ENCODE measurements at places on chromosomes 12 and 14.

- no peak for DNase-seq
Observed at GRCh38 chr12:93127582-93128331, 198.7 kb upstream of the EEA1 start.

DNA sequence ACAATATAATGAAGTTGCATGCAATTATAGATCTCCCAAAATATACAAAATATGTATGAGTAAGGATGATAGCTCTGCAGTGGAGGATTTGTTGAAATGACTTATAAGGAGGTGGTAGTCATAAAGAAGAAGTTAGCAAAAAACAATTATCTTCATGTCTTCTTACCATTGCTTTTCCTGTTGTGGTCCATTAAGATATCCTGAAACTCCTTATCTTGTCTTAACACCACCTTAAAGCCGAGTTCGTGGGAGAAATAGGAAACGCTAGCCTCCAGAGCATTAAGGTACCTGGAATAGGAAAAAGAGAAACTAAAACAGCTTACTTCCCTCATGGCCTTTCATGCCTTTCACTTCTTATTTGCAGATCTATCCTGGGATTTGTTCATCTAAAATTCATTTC lies 15.2 kb downstream of the GUCY2C start:
- DNase-seq: no peak

DNA sequence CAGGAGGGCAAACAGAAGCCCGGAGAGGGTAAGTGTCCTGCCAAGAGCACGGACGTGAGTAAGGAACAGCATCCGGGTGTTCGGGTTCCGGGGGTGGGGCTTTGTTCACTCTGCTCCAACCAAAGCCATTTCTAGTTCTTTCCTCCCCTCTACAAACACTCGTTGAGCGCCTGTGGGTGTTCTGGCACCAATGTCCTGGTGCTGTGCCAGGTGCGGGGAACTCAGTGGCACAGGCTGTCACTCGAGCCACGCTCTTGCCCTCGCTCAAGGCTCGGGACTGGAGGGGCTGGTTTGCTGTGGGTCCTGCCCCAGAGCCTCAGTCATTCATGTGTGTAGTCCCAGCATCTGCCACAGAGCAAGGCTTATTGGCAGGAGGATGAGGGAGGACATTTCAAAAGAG lies 157.5 kb downstream of the CALM1 start:
- no peak for DNase-seq

DNA sequence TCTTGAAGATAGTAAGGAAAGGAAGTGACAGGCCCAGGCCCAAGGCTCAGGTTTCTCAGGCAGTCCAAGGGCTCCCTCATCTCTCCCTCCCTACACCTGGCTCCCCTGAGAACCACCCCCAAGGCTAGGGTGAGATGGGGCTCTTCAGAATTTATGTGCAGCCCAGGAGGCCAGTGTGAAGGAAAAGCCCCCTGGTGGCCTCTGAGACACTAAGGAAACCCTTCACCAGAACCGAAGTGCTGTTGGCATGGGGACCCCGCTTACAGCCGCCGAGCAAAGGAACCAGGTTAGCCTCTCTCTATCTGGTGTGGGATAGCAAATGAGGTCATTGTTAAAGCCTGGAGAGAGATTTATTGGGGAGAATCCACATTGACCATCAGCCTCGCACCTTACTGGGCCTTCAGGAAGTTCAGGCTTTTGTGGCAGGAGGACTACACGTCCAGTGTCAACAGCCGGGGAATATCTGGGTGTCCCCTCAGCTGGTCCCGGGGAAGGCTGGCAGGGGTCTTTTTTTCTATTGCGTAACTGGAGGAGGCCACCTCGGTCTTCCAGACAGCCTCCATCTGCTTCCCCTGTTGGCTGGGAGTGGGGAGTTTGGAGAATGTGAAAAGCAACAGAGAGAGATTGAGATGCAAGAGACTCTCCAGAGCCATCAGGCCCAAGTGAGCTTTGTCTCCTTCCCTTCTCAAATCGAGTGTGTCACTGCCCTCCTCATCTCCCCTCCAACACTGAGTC lies 18.1 kb downstream of the FAM186B start:
- no peak for DNase-seq

GRCh38 chr12:10392394-10392930 lies 2.6 kb upstream of the KLRK1 start:
- DNase-seq: no peak

DNA sequence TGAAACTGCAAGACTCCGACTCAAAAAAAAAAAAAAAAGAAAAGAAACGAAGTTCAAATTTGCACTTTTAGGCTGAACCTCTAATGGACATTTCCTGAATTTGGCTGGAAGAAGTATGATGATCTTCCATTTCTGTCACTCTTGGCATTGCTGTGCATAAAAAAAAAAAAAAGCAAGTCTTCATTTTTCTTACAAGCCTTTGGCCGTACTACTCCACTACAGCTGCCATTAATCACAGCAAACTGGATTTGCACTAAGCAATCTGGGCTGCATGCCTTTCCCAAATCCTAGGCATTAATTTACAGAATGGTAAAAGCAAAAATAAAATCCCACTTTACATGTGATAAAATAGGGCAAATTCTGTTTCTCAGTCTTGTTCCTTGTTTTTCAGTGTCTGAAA lies 7.1 kb downstream of the CSRP2 start:
- no peak for DNase-seq

DNA sequence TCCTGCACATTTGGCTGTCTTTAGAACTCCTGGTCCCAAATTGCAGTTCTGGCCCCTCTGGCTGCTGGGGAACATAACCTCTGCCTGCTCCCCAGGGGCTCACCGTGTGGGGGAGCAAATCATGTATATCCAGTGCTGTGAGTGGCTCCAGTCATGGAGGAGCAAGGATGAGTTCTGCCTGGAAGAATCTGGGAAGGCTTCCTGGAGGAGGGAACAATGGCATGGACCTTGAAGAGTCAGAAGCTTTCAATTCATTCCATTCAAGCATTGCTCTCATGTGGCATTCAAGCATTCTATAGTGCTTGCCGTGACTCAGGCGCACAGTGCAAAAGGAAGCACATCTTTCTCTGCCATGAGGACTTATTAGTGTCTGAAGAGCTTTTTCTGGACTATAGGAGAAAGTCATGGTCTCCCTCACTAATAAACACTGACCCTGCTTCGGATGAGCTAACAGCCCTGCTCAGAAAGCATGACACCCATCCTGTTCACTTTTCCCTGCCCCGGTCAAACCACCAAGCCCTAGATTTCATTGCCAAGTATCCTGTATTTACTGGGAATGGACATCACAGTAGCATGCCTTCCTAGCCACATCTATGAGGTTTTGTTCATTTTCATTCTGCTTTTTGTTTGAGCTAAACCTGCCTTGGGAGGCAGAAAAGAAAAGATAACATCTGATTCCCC lies 3.5 kb downstream of the IFI27 start:
- no peak for DNase-seq

DNA sequence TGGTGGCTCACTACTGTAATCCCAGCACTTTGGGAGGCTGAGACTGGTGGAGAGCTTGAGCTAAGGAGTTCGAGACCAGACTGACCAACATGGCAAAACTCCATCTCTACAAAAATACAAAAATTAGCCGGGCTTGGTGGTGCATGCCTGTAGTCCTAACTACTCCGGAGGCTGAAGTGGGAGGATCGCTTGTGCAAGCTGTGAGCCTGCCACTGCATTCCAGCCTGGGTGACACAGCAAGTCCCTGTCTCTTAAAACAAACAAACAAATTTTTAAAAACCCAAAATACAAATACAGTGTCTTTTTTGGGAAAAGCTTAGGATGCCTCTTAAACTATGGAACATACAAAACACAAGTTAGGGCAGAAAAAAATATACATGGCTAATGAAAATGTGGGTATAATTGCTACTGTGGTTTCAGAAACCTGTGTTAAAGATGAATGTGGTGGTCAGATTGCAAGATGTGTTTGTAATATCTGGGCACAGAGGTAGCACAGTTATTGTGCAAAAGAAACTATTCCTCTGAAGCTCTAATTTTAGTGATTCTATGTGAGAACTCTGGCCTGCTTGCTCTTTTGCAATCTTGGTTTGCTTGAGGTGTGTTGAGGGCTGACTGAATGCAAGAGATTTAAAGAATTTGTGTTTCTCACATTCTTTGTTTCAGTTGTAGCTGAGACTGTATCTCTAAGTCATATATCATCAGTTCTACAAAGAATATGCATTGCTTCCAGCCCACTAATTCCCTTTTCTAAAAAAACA lies 3.9 kb upstream of the HSPA2 start:
- DNase-seq: no peak

- DNase-seq: no peak
Observed at GRCh38 chr14:61320806-61321384, 484 bp upstream of the PRKCH start.

DNA sequence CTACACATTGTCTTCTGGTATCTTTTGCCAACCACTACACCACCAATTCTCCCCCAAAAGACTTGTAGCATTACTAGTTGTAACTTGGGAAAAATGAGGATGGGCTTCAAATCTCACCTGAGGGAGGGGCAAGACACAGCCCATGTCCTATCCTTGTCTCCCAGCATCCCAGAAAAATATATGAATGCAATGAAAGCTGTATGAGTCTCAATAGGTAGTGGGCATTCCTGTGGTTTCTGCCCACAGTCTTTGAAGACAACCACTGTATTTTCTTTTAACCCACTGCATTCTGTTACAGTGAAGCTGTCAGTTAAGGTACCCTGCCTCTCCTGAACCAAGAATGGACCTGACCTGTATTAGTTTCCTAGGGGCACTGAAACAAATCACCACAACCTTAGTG lies 336.2 kb upstream of the TMPO start:
- DNase-seq: no peak

DNA sequence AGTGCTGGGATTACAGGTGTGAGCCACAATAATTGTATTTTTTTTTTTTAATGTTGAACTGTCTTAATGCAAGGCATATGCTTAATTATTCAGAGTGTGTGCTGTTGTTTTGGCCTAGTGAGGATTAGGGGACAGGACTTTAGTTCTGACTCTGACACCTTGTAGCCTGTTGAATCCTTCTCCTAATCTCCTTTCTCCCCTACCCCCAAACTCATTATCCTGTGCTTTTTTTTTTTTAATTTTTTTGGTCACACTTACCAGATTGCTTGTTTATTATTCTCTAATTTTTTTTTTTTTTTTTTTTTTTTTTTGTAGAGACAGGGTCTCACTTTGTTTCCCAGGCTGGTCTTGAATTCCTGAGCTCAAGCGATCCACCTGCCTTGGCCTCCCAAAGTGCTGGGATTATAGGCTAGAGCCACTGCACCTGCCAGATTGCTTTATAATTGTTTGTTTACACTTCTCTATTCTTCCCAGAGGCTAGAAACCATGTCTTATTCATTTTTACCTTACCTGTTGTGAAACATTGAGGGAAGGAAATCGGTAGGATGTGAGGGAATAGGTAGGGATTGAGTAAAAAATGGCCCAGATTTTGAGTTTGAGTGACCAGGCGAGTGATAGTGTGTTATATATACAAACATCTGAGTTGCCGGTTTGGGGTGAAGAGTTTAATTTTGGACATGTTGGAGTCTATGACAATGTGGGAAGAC lies 32.2 kb downstream of the DIP2B start:
- no peak for DNase-seq

DNA sequence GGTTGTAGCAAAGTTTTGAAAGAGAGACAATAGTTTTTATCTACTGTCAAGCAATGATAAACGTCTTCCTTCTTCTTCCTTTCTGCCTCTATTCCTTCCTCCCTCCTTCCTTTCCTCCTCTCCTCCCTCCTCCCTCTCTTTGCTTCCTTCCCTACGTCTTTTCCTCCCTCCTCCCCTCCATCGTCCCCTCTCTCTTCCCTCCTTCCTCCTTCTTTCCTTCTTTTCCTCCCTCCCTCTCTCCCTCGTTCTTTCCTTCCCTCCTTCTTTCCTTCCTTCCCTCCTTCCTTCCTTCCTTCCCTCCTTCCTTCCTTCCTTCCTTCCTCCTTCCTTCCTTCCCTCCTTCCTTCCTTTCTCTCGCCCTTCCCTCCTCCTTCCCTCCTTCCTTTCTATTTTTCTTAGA lies 82.8 kb upstream of the KCNA1 start:
- DNase-seq: no peak

GRCh38 chr14:34199585-34199984 lies 248.7 kb upstream of the EGLN3 start:
- DNase-seq: no peak

GRCh38 chr12:98296462-98297079 lies 218.8 kb upstream of the TMPO start:
- DNase-seq: no peak

DNA sequence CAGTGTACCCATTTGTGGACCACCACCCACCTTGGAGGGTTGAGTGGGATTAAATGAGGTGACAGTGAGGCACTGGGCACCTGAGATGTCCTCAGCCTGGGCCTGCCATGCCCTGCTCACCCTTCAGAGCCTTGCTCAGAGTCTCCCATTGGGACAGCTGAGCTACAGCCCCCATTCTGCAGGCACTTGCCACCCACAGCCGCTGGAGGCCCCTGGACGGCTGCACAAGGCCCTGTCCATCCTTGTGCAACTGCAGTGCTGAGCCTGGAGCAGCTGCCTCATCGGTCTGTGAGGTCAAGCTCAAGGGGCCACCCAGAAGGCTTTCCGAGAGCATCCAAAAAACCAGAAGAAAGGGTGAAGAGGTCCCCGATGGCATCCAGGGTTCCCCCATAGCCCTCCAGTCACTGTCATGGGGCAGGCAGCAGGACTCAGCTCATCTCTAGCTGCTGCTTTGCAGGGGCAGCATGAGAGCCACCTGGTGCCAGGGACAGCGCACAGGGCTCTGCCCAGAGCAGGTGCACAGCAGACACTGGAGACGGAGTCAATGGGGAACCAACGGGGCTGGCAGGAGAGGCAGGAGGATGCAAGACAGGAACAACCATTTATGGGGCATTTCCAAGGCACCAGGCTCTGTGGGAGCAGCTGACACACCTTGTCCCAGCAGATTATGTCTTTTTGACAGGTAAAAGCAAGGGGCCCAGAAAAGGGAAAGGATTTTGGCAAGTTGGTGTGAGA lies 84.6 kb downstream of the ARL6IP4 start:
- no peak for DNase-seq

DNA sequence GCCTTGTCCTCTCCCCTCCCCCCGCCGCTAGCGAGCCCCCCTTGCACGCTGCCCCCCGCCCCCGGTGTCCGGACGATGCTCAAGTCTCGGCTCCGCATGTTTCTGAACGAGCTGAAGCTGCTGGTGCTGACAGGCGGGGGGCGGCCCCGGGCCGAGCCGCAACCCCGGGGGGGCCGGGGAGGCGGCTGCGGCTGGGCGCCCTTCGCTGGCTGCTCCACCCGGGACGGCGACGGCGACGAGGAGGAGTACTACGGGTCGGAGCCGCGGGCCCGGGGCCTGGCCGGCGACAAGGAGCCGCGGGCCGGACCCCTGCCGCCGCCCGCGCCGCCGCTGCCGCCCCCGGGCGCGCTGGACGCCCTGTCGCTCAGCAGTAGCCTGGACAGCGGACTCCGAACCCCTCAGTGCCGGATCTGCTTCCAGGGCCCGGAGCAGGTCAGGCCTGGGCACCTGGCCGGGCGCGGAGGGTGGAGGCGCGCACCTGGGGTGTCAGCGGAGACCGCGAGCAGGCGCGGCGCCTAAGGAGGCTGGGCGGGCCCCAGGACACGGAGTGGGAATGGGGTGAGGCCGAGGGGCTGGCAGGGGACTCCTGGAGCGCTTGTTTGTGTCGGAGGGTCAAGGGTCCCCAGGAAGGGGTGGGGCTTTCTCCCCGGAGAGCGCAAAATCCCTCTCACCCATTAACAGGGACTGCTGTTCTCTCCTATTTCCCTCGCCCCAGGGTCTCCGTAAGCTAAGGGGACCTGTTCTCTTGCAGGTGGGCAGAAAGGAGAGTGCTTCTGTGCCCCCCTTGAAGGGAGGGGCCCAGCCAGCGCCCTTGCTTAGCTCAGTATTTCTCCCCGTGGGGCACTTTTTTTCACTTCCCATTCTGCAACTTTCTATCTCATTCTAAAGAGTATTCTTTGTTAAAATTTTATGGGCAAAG lies 810 bp downstream of the MARCHF9 start:
- peak; percentile 48 for DNase-seq
